ENCODE measurements at places on chromosomes 1 and 21.

- DNase-seq: no peak
These were observed 34.8 kb upstream of the TMPRSS2 start for GRCh38 chr21:41542727-41543126.

- no peak for DNase-seq
These were observed 4.9 kb upstream of the B4GALT3 start for GRCh38 chr1:161182214-161182613.

DNA sequence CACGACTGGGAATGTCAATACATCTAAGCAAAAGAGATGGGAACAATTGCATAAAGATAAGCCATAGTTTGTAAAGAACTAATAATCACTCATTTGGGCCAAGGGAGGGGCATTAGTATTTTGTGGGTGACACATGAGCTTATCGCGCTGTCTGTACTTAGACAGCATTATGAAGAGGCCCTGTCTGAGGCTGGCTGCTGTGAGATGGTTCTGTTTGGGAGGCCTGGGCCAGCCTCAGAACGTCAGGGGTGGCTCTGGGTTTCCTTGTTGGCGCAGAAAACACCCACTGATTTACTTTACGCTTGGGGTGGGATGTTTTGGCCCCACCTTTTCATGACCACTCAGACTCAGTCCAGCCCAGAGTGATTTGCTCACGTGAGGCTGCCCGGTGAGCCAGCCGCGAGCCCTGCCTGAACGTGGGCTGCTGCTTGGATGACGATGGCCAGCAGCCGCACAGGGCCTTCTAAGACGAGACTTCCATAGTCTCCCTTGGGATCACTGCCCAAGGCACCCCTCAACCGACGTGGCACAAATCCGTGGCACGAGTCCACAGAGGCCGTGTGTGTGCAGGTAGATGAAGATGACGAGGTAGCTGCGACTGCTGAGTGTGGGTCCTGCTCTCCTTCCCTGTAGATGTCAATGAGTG lies 18.7 kb downstream of the UMODL1 start:
- no peak for DNase-seq

GRCh38 chr1:3543076-3544039 lies 68.0 kb downstream of the MEGF6 start:
- no peak for DNase-seq

DNA sequence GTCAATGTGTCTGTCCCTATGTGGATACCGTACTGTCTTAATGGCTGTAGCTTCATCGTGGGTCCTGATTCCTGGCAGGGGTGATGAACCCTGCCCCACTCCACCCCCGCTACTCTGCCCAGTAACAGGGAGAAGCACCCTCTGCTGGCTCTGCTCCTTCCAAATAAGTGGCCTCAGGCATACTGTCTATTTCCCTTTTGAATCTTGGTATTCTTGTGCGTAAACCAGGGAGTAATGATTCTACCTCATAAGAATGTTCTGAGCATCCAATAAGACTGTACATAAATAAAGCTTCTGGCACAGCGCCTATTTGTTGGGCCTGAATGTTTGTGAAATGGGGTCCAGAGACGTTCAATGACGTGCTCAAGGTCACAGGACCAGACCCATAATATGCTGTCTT lies 35.2 kb upstream of the CTPS1 start:
- no peak for DNase-seq

DNA sequence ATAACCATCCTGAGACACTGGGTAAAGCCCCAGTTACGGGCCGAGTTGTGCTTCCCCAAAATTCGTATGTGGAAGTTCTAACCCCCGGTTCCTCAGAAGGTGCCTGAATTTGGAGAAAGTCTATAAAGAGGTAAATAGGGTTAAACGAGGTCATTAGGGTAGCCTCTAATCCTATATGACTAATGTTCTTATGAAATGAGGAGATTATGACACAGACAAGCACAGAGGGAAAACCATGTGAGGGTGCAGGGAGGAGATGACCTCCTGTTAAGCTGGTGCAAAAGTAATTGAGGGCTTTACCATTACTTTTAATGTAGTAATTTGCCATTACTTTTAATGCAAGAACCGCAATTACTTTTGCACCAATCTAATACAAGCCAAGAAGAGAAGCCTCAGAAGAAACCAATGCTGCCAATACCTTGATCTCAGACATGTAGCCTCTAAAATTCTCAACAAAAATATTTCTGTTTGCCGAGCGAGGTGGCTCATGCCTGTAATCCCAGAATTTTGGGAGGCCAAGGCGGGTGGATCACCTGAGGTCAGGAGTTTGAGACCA lies 260.8 kb downstream of the GPATCH2 start:
- DNase-seq: no peak

- no peak for DNase-seq
These were observed 60.6 kb downstream of the NFIA start for GRCh38 chr1:61142726-61143500.

DNA sequence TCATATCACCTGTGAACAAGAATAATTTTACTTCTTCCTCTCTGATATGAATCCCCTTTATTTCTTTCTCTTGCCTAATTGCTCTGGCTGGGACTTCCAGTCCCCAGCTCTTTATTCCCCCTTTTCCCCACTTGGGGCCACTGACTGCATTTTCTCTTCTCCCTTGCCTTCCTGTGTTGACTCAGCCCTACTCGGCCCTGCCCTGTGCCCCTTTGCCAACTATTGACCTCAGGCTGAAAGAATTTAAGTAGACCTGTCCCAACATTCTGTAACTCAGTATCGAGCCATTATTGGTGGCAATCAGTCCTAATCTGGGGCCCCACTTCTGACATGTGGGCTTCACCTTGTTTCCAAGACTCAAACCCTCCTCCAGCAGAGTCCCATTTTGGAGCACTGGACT lies 60.6 kb upstream of the STUM start:
- DNase-seq: no peak

- DNase-seq: no peak
These were observed 3.3 kb upstream of the ZBTB18 start for GRCh38 chr1:244047621-244048255.

DNA sequence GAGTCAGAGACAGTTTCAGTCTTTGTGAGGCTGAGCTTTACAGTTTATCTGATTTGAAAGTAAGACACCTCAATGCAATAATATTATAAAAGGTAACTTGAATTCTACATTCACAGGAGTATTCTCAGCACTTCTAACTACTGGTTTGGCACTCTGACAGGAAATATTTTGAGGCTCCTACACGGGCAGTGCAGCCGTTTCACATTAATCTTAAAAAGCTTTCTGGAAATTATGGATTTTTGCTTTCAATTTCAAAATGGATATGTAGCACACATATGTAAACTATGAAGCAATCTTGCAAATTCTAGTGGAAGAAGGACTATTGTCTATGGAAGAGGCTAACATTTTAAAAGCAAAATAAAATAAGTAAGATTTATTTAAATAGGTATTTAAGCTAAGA lies 262.9 kb upstream of the SNX7 start:
- DNase-seq: no peak

DNA sequence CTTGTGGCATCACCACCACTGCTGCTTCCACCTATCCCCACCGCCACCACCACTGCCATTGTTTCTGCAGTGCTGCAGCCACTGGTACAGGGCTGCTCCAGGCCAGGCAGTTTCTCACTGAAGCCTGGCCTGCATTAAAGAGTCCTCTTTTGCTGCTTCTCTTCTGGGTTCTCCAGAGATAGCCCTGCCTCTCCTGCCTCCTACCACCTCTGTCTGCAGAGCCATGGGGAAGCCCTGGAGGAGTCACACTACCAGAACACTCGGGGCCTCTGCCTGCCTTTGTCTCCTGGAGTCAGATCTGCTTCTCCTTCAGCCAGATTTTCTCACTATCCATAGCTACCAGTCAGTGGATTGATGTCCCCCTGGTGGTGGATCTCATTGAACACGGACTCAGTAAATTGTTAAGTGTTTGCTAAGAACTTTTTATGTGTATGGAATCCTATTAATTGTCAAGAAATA lies 37.7 kb upstream of the DDAH1 start:
- DNase-seq: no peak

DNA sequence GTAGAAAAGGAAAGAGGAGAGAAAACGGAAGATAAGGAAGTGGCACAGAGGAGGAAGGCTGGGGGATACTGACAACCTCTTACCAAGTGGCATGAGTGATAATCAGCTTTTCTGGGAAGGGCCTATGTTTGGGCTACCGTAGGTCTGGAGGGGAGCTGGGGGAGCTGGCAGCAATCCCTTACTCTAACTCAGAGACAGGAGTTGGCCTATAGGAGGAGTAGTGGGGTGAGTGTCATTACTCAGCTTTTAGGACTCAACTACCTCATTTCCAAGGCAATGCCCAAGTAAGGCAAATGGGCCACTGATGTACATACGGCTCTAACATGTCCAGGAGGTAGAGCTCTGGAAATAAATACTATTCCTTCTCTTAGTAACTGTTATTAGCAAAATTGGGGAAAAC lies 48.7 kb upstream of the DMRTA2 start:
- no peak for DNase-seq

- DNase-seq: no peak
These were observed 11.8 kb downstream of the SLC6A9 start for GRCh38 chr1:44019466-44019948.

DNA sequence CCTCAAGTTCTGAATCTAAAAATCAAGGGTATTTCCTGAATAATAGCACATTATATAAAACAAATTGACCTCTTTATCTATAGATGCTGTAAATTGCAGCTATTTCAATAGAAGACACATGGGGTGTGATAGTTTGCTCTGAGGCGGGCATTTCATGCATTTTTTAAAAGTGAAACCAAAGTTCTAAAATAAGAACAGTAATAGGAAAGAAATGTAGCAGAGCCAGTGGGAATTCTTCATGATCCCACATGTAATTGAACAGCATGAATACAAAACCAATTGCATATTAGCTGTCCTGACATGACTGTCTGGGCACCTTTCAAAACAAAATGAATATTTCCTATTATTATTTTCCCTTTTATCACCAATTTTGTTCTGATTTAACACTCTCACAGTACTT lies 85.0 kb downstream of the RGS21 start:
- DNase-seq: no peak

DNA sequence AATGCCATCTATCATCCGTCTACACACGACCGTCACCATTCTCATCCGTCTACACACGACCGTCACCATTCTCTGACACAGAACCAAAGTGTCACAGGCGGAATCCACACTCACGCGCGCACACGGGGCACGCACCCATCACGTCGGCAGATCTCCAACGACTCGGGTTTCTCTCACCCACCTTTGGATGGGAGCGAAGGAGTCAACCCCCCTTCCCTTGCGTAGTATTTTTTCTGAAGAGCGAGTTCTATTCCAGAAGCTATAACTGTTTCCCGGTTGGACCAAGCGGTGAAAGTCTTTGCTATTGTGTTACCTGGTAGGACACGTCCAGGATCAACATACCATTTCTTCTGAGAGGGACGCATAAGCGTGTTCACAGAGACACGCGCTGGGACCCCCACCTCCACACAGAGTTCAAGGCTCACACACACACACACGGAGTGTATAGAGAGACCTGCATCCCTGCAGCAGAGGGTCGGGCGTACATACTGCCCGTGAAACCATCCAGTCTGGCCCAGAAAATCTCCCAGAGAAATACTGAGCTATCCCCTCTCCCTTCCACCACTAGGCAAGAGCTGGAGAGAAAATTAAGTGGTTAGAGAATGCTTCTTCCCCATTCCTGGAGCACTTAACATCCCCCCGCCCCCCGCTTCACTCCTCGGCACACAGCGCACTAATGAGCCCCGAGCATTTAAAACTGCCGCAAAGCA lies 741 bp downstream of the DUSP10 start:
- no peak for DNase-seq

DNA sequence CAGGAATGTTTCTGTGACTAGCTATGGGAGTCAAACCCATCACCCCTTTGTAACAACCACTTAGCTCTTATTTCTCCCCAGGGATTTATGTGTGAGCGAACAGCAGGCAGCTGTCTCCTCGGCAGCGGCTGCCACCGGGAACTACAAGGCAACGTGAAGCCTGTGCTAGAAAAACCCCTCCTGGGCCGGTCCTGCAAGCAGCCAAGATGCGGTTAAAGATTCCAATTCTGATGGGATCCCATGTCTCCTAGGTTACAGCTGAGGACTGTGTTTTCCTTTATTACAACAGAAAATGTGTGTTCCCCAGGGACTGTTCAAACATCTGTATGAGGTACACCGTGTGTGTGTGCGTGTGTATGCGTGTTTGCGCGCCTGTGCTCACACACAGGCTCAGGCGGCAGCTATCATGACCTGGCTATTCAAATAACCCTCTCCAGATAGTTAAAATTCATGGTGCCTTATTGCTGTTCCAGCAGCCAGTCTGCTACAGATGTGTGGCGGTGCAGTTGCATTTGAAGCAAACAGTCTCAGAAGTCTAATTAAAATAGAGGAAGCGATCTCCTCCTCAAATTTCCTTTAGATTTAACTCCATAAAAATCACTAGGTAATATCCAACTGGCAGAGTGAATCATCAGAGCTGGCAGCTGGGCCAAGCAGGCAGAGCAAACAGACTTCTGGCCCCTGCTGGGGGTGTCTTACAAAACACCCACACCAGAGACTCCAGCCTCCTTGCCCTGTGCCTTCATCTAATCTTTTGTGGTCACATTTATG lies 68.0 kb downstream of the LMX1A start:
- no peak for DNase-seq

GRCh38 chr1:172398970-172399755 lies 21.3 kb upstream of the C1orf105 start:
- DNase-seq: no peak

GRCh38 chr1:230568008-230568407 lies 74.3 kb upstream of the COG2 start:
- peak; percentile 1 for DNase-seq

DNA sequence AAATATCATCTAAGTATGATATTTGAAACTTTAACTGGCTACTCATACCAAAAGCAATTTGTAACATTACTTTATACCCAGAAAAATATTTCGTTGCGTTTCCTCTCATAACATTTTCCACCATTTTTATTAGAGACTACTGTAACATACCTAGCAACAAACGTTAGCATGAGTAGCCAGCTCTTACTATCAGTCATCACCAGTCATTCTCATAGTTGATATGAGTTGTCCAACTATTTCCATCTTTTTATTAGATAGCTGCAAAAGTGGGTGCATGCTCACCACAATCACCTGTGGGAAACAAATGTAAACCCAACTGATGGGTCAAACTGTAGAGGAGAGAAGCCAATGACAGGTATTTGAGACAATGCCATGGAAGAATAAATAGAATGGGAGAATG lies 114.6 kb downstream of the AKT3 start:
- DNase-seq: no peak

- DNase-seq: no peak
These were observed 27.1 kb downstream of the ZBTB17 start for GRCh38 chr1:15948595-15949452.

- no peak for DNase-seq
These were observed 14.9 kb upstream of the CENPS start for GRCh38 chr1:10415211-10415930.

DNA sequence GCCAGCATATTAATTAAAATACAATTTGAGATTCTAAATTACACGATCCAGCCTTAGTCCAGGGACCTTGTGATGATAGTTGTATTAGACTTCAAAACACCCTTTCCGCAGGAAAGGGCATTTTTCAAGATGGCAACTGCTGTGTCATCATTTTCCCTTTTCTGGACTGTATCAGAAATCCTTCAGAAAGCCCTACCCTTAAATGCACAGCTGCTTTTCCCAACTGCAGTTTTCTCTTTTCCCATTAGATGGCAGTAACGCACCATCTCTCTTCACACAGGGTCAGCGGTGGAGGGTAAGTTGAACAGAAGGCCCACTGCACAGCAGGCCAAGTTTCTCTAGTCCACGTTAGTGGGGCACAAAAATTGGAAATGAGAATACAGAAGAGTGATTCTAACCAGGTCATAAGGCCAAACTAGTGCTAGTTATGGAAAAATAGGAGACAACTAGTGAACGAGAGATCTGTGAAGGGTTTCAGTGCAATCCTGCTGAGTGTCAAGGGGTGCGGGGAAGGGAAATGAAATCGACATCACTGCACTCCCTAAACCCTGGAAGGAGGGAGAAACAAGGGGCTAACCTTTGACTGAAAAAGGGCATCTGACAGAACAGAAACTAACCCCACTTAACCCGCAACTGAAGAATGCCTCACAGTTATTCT lies 22.1 kb upstream of the TDRD10 start:
- no peak for DNase-seq

All from stimulated activated CD8-positive, alpha-beta memory T cell treated with anti-CD3 and anti-CD28 coated beads, Interleukin-7, amount 100 ng/mL, for 24 hours (primary cell).